Kidney epithelial cell (primary cell): ENCODE measurements at places on chromosomes 13 and 19. TPM values are rescaled to one million over a fixed set of nuclear protein-coding genes. Genes with fewer than 3 reads are reported as not detected.
A peak's percentile ranks its signal among the peaks of the same experiment; 100 is the strongest.

DNA sequence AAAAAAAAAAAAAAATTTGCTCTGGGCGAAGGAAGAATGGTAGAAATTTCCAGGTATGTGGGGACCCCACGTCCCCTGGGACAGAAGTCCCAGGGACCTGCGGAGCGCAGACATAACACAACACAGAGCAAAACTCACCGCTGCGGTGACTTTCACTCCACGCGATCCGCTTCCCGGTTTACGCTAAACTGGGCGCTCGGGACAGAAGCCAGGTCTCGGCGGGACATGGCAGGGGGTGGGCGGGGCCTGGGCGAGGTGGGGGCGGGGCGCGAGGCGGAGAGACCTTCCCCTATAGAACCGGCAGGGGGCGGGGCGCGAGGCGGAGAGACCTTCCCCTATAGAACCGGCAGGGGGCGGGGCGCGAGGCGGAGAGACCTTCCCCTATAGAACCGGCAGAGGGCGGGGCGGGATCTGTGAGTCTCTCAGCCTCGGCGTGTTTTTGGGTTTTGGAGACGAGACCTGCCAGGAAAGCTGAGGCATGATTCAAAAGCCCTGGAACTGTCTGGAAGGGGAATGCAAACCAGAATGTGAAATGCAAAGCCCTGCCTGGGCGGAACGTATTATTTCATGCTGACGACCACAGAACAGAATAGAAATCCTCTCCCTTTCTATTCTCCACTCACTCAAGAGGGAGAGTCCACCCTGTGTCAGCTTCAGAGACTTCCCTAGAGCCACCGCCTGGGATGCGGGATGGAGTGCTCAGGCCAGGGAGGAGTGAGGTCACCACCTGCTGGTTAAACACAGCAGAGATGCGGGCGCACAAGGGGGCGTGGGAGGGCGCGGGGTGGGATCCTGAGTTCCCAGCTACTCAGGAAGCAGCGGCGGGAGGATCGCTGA is 20.2 kb upstream of the ERVV-1 start:
- no peak for DNase-seq

DNA sequence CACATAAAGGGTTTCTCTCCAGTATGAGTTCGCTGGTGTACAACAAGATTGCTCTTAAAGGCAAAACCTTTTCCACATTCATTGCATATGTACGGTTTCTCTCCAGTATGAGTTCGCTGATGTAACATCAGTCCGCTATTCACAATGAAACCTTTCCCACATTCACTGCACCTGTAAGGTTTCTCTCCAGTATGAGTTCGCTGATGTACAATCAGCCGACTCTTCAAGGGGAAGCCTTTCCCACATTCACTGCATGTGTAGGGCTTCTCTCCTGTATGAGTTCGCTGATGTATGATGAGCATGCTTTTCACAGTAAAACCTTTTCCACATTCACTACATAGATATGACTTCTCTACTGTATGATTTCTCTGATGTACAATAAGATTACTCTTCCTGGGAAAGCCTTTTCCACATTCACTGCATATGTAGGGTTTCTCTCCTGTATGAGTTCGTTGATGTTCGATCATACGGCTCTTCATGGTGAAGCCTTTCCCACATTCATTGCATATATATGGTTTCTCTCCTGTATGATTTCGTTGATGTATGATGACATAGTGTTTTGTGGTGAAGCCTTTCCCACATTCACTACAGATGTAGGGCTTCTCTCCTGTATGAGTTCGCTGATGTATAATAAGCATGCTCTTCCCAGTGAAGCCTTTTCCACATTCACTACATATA is 6.0 kb upstream of the ZNF614 start:
- DNase-seq = no peak

DNA sequence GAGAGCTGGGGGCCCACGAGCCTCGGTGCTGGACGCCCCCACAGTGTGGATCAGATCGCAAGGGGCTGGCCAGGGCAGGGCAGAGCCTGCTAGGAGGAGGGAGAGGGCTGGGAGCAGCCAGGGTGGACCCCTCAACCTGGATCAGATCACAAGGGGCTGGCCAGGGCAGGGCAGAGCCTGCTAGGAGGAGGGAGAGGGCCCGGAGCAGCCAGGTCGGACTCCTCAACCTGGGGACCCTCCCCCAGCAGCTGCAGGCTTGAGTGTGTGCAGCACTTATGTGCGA is 126.6 kb downstream of the KDM4B start:
- no peak for DNase-seq

DNA sequence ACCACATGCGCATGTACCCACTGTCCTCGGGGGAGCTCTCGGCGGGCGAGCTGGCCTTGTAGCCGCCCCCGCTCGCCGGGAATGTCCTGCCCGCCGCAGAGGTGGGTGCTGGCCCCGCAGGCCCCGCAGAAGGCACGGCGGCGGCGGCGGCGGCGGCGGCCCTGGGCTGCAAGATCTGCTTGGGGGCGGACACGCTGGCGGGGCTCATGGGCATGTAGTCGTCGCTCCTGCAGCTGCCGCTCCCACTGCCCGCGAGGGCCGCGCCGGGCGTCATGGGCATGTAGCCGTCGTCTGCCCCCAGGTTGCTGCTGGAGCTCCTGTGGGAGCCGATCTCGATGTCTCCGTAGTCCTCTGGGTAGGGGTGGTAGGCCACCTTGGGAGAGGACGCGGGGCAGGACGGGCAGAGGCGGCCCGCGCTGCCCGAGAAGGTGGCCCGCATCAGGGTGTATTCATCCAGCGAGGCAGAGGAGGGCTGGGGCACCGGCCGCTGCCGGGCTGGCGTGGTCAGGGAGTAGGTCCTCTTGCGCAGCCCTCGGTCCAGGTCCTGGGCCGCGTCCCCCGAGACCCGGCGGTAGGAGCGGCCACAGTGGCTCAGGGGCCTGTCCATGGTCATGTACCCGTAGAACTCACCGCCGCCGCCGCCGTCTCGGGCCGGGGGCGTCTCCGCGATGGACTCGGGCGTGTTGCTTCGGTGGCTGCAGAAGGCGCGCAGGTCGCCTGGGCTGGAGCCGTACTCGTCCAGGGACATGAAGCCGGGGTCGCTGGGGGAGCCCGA is 2.4 kb downstream of the IRS2 start:
- no peak for DNase-seq

DNA sequence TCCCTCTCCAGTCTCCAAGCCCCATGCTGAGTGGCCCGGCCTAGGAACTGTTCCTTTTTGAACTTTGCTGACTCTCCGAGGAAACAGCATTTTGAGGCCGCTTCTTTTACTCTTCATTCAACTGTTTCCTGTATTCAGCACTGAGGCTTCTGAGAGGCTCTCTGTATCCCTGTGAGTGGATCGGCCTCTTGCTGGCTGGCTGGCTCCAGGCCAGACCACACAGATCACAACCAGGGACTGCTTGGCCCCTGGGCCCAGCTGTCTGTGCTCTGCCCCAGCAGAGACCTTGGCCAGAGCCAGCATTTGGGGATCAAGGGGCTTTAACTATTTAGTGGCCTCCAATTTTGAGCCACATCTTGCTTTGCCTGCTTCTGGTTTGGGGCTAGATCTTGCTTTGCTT is 75.6 kb upstream of the KL start:
- DNase-seq = no peak

GRCh38 chr19:4370418-4371041 is 27.2 kb downstream of the MPND start:
- DNase-seq = no peak

- DNase-seq = peak; percentile 18
Measured at GRCh38 chr13:51523082-51523518, 61.2 kb upstream of the WDFY2 start.

- DNase-seq = no peak
Measured at GRCh38 chr19:51143486-51143885, 1.4 kb downstream of the SIGLEC7 start.

GRCh38 chr19:49475995-49476880 is 2.2 kb downstream of the FLT3LG start:
- no peak for DNase-seq

DNA sequence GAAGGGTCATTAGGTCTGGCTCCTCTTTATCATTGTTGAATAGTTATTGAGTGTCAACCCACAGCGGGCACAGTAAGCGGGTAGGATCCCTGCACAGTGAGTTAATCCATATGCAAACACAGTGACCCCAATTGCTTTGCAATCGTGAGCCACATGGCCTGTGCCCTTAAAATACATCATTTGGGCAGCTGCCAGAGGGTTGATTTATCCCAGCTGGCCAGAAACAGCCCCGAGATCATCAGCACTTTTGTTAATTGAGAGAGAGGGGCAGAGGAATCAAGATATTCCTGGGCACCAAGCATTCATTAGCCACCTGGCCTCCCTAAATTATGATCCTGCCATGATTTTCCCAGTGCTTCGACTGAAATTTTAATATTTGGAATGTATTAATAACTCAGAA is 9.8 kb upstream of the CNMD start:
- DNase-seq = no peak

DNA sequence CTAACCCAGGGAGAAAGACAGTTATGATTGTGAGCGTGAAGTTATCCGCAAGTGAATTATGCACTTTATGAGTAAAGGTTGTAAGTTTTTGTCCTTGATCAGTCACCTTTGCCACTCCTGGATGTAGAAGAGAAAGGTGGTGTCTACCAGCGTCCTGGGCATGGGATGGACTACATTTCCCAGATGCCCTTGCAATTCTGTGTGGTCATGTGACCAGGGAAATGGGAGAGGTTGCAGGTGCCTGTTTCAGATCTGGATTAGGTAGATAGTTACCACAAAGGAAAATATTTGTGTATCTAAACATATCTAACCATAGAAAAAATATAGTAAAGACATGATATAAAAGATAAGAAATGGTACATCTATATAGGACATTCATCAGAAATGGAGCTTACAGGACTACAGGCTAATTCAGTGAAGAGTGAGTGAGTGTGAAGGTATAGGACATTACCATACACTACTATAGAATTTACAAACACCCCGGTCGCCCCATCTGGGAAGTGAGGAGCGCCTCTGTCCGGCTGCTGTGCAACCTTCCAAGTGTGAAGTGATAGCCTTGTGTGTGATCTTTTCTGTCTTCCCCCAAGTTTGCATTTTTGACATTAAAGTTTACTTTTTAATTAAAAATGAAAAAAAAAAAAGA is 51.6 kb upstream of the CACNA1A start:
- DNase-seq = no peak

DNA sequence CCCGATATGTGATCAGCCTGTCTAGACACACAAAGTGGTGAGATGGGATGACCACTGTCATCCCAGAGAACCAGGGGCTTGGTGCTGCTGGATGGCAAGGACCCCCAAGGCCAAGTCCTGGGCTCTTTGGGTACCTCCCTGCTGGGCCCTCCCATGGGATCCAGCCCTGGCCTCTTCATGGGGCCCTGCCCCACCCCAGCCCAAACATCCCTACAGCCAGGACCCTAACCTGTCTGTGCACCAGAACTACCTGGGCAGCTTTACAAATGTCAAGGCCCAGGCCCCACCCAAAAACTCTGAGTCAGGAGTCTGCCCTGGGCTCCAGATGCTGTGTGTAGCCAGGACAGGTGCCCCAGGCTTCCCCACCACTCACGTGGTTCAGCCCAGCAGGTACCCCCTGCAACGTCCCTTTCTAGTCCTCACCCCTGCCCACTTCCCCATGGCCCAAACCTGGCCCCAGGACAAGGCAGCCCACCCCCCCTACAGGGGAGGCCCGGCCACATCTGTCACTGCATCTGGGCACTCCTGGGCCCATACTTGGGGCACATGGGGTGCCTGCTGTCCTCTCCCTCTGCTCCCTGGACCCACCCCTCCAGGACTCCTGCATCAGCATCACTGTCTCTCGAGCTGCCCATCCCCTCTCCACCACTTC is 233.5 kb downstream of the TUBA3C start:
- DNase-seq = no peak

GRCh38 chr13:76331943-76332712 is 554.1 kb downstream of the KCTD12 start:
- no peak for DNase-seq

DNA sequence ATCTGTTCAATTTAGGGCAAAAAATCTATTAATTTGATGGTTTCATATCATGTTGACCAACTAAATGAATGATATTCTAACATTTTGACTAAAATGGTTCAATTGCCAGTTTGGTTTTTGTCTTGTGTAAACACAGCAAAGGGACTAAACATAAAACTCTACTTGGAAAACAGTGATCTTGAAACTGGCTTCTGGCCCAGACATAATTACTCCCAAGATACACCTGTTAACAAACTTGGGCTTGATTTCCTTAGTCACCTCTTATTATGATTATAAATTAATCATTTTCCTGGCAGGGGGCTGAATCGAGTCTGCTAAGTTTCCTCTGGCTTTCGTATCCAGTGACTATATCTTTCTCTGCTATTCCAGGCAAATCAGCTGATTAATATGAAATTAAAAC is 78.0 kb upstream of the OXGR1 start:
- no peak for DNase-seq

- no peak for DNase-seq
Measured at GRCh38 chr19:35066691-35067563, 25.4 kb downstream of the HPN start.

- peak; percentile 19 for DNase-seq
Measured at GRCh38 chr13:47858042-47859025, 142.7 kb downstream of the SUCLA2 start.

DNA sequence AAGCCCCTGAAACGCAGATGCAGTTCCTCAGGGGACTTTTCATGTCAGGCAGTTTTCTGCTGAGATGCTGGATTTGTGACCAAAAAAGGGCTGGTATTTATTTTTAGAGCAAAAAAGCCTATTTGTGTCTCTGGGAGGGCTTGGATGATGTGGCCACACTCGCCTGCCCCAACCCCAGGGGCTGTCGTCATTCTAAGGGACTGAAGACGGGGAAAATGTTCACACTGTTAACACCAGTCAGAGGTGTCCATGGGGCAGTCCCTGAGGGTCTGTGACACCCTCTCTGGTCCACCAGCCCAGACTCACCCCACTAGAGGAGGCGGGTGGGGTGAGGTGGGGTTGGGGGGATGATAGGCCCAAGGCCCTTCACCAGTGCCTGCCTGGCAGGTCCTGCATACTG is 15.9 kb upstream of the EPHX3 start:
- no peak for DNase-seq

- DNase-seq = peak; percentile 49
Measured at GRCh38 chr19:51904331-51905165, at the start of gene ZNF649. ZNF649 (minus strand) TSS chr19:51905017; CDS start chr19:51900107, 4,910 bp downstream.

- DNase-seq = no peak
Measured at GRCh38 chr19:40213251-40213829, 4.8 kb downstream of the TTC9B start.

DNA sequence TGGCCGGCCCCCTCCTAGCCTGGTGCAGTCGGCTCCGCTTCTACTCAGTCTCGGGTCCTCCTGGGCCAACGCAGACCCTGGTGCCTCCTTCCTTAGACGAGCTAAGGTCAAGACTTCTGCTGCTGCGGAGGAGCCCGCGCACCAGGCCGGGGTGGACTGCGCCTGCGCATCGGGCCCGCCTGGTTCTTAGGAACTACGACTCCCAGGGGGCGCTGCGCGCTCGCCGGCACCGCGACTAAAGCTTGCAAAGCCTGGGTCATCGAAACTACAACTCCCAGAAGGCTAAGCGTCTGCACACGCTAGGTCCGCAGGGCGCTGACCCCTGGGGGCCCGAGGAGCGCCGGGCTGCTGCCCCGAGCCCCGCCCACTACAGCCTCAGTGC is at the start of gene ZNF835:
ZNF835 (minus strand) TSS at position 145 of the 382 bp plus-strand sequence. CDS start 6,559 bp downstream, outside the sequence.
- DNase-seq = peak; percentile 23

PRSS57 gene
- not detected in 2 replicates for total RNA-seq

ATP1A3 gene
- 1.4 TPM in 1 of 2 replicates, not detected in the other for total RNA-seq

KLK7 gene
- 18.7 and 18.8 TPM in 2 replicates for total RNA-seq

NPAS1 gene
- 1.6 TPM in 1 of 2 replicates, not detected in the other for total RNA-seq

PDX1 gene
- not detected in 2 replicates for total RNA-seq

PLK5 gene
- not detected in 2 replicates for total RNA-seq

CFAP97D2 gene
- total RNA-seq = not detected in 2 replicates

ARHGAP35 gene
- 30.9 and 31.6 TPM in 2 replicates for total RNA-seq

BRME1 gene
- total RNA-seq = 1.7 and 2.5 TPM in 2 replicates

NLRP9 gene
- not detected in 2 replicates for total RNA-seq

ZNF584 gene
- total RNA-seq = 6.6 and 7.1 TPM in 2 replicates
